ENCODE measurements at places on chromosomes 4 and X.

GRCh38 chrX:15683193-15683592 lies 18.6 kb upstream of the CLTRN start:
- DNase-seq: no peak

GRCh38 chr4:11429699-11430045 lies 978 bp upstream of the HS3ST1 start:
- DNase-seq: no peak

DNA sequence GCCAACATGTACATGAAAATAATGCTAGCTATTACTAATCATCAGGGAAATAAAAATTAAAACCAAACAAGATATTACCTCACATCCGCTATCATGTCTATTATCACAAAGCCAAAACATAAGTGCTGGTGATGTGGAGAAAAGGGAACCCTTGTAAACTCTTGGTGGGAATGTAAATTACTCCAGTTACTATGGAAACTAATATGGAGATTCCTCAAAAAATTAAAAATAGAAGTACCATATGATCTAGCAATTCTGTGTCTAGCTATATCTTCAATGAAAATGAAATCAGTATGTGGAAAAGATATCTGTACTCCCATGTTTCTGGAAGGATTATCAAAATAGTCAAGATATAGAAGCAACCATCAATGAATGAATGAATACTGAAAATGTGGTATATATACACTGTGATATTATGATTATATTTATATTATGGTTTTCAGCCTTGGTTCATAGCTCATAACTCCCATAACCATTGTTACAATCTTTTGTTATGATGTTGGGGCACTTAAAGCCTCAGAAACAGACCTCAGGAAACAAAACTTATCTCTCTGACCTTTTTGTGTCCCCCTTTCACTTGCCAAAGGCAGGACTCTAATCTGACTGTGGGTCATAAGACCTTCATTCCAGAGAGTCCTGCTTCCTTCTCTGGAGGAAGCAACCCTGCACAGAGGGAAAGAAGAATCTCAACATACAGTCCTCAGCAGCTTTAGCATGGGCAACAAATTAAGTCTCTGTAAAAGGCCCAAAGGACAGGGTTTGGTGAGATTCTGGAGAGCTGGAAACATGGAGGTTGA lies 933.2 kb downstream of the ADGRL3 start:
- DNase-seq: no peak

DNA sequence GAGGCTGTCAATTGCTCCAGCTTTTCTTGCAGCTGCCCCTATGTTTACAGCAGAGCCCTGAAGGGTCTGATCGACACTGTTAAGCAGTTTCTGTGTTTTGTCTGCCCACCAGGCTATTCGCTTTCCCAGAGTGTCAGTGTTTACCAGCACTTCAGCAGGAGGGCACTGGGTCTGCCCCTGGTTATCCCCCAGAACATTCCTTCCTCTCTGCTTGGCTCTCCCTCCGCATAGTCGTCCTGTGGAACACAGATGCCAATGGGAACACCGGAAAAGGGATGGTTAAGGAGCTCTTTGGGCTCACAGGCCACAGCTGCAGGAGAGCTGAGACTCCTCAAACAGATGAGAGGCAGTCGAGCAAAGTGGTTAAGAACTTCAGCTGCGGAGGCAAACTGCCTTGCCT lies 71.3 kb upstream of the FBXW7 start:
- no peak for DNase-seq

DNA sequence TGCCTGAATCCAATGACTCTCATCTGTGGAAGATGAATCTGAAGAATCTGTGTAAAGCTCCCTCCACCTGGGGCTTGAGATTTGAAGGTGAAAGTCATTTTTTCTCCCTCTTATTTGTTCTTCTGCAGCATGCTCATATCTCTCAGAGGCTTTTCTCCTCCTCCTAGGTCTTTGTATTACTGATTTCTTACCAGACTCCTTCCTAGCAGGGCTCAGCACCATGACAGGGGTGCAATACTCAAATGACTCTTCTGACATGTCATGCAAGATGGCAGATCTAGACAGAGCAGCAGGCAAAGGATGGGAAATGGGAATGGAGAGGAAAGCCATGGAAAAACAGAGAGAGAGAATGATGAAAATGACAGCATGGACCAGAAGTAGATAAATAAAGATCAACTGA lies 118.3 kb downstream of the TMA16 start:
- DNase-seq: no peak

DNA sequence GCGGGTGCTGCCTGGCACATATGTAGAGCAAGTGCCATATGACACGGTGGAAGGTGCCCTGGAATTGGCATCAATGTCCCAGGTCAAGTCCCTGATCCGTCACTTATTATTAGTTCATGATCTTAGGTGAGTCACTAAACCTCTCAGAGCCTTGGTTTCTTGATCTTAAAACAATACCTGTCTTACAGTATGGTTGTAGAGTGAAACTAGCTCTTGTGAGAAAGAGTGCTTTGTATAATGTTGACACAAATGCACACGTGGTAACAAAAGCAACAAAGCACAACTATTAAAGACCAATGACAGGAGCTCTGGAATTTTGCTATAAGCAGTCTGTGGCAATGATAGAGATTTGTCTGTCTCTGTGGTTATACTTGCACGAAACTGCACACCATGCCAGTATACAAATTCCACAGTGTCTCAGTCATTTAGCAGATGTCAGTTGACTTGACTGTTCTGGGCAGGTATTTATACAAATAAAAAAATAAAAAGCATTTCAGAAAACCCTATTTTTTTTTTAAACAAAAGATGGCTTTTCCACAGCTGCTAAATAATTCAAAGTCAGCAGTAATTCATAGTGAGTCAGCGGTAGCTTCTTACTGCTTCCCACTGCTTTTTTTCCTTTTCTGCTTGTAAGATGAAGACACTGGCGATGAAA lies 19.7 kb upstream of the ACSL1 start:
- no peak for DNase-seq

DNA sequence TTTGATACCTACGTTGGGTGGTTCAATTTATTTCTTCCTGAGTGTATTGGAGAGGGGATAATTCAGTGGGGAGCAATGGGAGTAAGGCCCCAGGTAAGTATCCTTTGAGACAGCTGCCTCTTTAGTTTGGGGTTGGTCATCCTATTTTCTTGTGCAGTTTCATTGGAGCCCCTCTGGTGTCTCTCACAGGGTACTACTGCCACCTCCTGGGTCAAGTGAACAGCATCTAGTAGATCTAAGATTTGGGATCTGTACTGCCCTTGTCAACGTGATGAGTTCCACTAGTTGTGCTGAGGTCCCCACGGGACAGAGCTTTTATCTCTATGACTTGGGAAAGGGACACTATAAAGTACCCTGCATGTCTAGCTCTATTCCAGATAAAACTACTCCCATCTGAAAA lies 80.6 kb downstream of the PBDC1 start:
- peak; percentile 6 for DNase-seq
